ENCODE measurements at places on chromosomes 6 and 20.

GRCh38 chr6:30840935-30841643 lies 43.2 kb upstream of the DDR1 start:
- no peak for DNase-seq

- no peak for DNase-seq
Observed at GRCh38 chr20:38270869-38271605, 10.5 kb upstream of the KIAA1755 start.

DNA sequence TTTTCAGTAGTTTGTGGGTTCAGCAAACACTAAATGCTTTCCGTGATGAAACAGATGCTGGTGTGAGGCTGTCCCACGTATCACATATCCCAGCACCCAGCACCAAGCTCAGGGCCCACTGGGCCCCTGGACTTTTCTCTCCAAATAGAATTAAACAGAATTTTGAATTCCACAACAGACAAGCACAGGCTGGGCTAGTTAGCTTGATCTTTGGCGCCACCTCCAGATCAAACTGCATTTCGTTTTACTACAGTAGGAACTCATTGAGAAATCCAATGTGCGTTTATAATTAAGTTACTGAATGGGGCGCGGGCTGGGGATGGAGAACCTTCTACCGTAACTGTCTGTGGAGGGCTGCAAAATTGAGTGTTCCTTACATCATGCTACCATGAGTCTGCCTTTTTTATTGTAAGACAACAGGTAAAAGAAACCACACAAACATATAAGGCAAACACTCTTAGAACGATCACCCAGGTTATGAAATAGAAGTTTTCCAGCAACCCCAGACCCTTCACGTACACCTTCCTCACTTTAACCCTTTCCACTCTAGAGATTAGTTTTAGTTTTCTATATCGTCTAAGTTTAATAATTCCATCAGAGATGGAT lies 107.8 kb downstream of the ZFP64 start:
- DNase-seq: no peak

DNA sequence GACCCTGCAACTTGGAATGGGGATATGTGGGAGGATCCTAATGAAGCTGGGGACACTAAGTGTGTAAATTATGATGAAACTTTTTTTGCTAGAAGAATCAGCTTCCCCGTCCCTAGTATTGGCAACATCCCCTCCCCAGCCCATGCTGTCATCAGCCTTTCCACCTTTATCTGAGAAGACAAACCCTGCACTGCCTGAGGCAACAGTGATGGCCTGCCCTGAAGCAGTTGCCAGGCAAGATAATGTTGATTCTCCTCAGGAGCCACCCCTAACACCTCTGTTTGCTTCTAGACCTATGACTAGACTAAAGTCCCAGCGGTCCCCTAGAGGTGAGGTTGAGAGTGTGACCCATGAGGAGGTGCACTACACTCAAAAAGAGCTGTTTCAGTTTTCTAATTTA lies 27.1 kb downstream of the MICA start:
- no peak for DNase-seq

DNA sequence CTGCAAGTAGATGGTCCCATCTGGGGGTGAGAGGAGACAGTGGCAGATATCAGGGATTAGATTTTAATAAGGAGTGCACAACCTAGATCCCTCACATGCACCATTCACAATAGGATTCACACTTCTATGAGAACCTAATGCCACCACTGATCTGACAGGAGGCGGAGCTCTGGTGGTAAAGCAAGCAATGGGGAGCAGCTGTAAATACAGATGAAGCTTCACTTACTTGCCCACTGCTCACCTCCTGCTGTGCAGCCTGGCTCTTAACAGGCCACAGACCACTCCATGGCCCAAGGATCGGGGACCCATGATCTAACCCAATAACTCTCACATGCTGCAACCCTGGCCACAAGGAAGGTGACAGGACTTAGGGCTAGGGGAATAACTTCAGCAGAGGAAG lies 75.4 kb downstream of the ZNF133 start:
- DNase-seq: no peak

GRCh38 chr20:63091901-63092659 lies 85.3 kb upstream of the BHLHE23 start:
- no peak for DNase-seq
